D341Med (cell line): ENCODE measurements at places on chromosomes 7 and 10.

- no peak for DNase-seq
These were observed 24.9 kb downstream of the INSIG1 start for GRCh38 chr7:155322530-155322929.

DNA sequence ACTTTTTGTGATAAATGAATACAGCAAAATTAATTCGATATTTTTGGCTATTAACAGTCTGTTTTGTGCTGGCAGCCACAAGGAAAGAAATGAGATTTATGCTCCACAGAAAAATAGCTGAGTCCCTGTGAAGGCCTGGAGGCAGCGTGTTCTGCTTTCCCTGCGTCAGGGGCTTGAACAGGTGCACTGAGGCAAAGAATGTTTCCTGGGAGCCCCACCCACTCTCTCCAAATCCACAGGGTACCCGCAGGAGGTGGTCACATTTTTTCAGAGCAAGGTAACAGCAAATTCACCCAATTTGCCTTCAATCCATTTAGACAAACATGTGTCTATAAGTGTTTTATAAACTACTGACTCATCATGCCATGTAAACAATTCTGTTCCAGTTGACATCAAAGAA is 308.1 kb downstream of the TCERG1L start:
- no peak for DNase-seq

DNA sequence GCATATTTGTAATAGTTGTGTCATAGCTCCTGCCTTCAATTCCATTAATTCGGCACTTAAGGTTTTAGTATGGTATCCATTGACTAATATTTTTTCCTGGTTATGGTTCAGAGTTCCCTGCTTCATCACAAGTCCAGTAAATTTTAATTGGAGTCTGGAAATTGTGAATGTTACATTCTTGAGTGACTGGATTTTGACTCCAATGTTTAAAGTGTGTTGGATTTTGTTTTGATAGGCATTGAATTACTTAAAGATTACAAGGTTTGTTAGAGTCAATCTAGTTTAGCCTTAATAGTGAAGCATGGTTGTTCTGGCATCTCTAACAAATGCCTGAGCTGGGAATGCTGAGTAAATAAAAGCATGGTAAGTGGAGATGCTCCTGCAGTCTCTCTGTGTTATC is 326.6 kb upstream of the IGFBP3 start:
- no peak for DNase-seq

DNA sequence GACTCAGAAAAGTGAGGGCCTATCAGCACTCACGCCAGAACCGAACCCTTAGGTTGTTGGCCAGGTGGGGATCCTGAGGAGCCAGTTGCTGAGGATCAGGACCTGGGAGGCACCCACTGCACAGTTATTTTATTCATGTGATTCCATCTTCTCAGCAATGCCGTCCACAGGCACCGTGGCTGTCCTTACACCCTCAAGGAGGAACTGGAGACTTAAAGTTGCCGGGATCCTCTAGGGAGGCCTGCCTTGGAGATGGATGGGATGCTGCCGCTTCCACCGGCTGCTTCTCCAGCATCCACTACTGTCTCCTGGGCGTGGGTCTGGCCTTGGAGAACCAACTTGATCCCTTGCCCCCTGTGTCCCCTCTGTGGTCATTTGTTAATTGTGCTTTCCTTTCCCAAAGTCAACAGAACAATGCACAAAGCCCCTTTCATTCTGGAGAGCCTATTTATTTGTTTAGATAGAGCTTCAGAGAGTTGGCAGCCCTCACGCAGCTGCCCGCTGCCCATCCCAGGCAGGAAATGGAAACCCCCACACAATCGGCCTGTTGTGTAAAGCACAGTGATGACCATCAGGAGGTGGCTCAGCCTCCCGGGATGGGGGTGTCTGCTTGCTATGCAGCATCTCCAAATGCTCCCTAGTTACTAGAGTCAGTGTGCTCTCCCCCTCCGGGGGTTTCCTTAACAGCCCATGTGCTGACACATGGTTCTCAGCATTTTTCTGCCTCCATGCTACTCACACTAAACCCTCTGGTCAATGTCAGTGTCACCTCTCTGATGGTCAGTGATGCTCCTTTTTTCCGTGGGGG is 52.9 kb upstream of the IGFBP3 start:
- DNase-seq: no peak

GRCh38 chr10:59631237-59631636 is 78.4 kb downstream of the SLC16A9 start:
- no peak for DNase-seq
